ENCODE measurements at places on chromosomes 3 and 15. TPM values are rescaled to one million over a fixed set of nuclear protein-coding genes. Genes with fewer than 3 reads are reported as not detected.

Gene KBTBD8
- 3.2 TPM for total RNA-seq

Gene SST
- total RNA-seq = not detected

Gene HIGD2B
- total RNA-seq = not detected

Gene LRCH3
- total RNA-seq = 71.2 TPM

Gene LSAMP
- not detected for total RNA-seq

Gene ANKRD63
- not detected for total RNA-seq

Gene GPR15
- total RNA-seq = not detected

Gene CLDN16
- not detected for total RNA-seq

DNA sequence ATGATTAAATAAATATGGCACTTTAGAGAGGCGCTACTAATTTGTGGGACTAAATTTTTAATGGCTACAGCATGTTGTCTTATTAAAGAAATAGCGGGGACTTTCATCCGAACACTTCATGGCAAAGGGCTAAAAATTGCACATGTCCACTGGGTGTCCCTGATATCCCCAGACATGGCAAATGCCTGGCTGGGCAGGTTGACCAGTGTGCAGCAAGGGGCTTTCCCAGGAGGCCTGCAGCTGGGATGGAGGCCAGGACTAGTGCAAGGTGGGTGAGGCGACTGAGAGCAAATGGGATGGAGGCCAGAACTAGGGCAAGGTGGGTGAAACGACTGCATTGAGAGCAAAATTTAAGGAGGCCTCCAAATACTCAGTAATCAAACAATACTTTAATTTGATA is 167.4 kb upstream of the SMAD3 start:
- no peak for DNase-seq

GRCh38 chr3:36891701-36892160 is 53.1 kb downstream of the TRANK1 start:
- no peak for DNase-seq

GRCh38 chr15:73270366-73271097 is 98.2 kb downstream of the HCN4 start:
- DNase-seq = no peak

GRCh38 chr3:52317208-52318000 is 1.3 kb downstream of the DNAH1 start:
- DNase-seq = peak; percentile 43

DNA sequence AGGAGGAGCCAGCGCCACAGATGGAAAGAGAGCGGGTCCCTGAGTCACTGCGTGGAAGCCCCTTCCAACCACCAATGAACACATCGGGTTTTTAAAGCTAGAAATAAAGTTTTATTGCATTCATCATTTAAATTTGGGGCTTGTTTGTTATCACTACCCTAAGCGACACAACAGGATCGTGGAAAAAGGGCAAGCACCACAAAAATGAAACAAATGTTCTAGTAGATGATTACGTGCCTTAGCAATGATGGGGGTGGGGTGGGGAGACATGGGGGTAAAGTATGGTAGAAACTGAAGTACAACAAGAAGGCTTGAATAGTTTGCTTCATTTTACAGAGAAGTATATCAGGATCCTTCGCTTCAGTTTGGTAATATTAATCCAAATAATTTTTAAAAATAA is 221.6 kb upstream of the ATP10A start:
- DNase-seq = no peak

- no peak for DNase-seq
Measured at GRCh38 chr15:96115642-96116041, 214.9 kb upstream of the NR2F2 start.

- DNase-seq = peak; percentile 96
Measured at GRCh38 chr15:48536681-48537091, 108.8 kb downstream of the FBN1 start.

GRCh38 chr3:106120356-106120755 is 251.5 kb upstream of the CBLB start:
- peak; percentile 9 for DNase-seq

- DNase-seq = no peak
Measured at GRCh38 chr15:70436428-70436827, 326.9 kb downstream of the UACA start.

DNA sequence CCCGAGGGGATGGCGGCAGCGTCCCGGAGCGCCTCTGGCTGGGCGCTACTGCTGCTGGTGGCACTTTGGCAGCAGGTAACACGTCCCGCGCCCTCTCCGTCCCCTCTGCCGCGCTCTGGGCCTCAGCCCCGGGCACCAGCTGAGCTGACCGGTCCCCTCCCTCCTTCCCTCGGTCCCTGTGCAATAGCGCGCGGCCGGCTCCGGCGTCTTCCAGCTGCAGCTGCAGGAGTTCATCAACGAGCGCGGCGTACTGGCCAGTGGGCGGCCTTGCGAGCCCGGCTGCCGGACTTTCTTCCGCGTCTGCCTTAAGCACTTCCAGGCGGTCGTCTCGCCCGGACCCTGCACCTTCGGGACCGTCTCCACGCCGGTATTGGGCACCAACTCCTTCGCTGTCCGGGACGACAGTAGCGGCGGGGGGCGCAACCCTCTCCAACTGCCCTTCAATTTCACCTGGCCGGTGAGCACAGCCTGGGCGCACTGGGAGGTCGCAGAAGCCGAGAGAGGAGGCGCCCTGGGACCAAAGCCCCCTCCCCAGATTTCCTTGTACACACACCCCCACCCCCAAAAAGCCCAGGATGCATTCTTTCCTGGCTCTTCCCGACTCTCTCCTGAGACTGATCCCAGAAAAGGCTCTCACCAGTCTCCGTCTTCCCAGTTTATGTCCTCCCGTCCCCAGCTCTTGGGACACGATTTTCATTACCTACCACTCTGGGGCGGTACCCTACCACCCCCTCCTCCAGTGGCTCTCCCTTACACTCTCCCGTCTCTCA is 705 bp downstream of the DLL4 start:
- DNase-seq = peak; percentile 66

GRCh38 chr3:38958026-38958720 is 93.6 kb downstream of the SCN11A start:
- DNase-seq = no peak

DNA sequence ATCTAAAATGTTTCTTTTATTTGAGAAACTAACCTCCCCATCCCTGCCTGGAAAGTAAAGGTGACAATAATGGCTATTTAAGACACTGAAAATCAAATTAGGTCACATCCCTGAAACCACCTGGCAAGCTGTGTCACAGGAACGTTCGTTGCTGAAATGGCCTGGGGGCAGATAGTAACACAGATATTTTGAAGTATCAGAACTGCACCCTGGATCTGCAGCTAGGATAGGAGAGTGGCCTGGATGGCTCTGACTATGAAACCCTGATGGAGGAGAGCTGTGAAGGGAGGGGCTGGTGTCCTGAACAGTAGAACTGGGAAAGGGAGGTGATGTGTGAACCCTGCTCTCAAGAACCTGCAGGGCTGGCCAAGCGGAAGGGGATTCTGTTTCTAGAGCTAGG is 648.3 kb upstream of the CFAP20DC start:
- no peak for DNase-seq

DNA sequence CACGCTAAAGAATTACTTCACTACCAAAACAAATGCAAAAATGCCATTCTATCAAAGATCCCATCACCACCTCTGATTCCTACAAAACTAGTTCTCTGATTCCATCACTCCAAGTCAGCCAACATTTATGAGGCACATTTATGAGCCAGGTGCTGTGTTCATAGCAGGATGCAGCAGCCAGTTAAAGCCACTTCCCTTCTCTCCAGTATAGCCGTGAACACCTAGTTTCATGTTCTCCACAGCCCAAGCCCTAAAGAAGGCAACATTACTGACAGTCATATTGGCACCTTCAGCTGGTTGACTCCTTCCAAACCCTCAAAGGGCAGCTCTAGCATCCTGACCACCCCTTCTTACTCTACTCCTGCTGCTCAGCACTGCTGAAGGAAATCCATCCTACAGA is 36.4 kb downstream of the RYK start:
- no peak for DNase-seq

- no peak for DNase-seq
Measured at GRCh38 chr15:93073465-93073952, 15.5 kb downstream of the RGMA start.

DNA sequence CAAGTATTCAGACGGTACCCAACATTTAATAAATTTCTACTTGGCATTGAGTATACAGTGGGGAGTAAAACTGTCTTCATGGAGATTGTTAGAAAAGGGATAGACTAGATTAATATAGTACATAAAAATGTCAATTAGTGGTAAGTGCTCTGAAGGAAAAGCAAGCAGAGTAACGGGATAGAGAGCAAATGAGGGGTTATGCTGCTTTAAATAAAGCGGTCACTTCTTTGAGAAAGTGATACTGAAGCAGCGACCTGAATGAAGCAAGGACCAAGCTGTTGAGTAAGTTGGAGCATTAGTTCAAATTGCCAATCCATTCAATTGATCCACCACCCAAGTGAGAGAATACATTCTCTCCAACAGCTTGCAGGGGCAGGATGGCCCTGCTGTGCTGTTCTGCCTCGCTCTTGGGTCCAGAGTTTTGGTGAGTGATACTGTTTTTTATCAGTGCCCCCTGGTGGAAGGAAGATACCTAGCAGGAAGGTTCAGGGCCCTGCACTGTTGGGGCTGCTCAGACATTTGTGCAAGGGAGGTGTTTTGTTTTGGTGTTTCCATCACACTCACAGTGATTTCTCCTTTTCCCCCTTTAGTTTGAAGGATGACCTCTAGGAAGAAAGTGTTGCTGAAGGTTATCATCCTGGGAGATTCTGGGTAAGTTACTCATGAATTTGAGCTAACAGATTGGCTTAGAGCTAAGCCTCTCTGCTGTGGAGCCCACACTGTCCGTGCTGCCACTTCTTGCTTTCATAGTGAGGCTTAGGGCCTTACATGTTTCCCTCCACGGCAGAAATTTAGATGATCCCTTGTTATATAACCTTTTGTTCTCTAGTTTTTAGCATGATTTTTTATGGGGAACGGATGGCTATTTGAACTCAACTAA is 69.0 kb downstream of the RAB7A start:
- DNase-seq = peak; percentile 67

- peak; percentile 91 for DNase-seq
Measured at GRCh38 chr3:197793247-197793646, 2.2 kb downstream of the LRCH3 start.

- no peak for DNase-seq
Measured at GRCh38 chr3:140830391-140830790, 111.2 kb upstream of the SLC25A36 start.

GRCh38 chr3:21792176-21792575 is 41.2 kb upstream of the ZNF385D start:
- DNase-seq = no peak

DNA sequence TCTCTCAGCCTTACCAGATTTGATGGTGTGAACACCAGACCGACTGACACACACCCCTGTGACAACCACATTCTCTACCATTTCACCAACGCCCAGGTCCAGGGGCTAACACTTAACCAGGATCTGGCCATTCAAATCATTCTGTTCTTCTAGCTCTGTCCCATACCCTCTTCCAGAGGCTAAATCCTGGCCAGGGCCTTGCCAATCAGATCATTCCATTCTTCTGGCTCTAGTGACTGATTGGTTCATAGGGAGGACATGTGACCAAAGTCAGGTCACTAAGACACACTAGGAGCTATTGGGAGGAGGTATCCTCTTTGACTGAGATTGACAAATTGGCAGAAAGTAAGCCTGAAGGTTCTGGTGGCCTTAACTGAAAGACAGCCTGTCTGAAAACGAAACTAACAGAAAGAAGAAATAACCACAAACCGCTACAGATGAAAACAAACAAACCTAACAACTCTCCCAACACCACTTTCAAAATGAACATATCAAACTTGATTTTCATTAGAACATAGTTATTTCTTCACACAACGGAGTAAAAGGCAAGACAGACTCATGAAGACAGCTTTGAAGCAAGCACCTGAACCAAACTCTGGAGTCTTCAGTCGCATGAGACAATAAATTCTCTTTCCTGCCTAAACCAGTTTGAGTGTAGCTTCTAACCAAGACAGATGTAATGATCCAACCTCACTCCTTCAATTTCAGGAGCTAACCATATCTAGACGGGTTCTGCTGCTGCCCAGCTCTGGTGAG is 68.5 kb downstream of the TRANK1 start:
- DNase-seq = no peak

DNA sequence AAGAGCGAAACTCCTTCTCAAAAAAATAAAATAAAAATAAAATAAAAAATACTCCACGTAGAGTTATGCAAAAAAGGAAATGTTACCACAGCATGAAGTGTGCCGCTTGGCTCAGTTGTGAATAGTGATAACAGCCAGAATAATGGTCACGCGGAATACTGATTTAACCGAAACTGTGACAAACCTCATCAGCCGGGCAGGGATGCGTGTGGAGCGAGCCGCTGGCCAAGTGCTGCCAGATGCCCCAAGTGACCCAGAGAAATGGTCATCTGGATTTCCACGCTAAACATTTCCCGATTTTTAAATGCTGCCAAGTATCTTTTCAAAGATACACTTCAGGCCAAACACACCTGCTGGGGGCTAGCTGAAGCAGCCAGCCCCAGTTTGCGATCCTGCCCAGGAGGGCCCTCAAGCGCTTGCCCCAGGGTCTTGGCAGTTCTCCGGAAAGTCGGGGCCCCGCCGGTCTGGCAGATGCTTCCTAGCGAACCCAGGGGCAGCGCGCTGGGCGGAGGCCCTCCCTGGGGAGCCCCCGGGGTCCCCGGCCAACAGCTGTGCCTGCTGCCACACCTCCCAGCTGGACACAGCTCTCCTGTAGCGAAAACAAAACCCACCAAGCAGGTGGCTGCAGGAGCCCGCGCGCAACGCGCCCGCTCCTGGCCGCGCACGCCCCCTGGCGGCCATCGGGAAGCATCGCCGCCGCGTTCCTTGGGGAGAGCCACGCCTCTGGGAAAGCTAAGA is 35.1 kb downstream of the CMTM6 start:
- peak; percentile 89 for DNase-seq

DNA sequence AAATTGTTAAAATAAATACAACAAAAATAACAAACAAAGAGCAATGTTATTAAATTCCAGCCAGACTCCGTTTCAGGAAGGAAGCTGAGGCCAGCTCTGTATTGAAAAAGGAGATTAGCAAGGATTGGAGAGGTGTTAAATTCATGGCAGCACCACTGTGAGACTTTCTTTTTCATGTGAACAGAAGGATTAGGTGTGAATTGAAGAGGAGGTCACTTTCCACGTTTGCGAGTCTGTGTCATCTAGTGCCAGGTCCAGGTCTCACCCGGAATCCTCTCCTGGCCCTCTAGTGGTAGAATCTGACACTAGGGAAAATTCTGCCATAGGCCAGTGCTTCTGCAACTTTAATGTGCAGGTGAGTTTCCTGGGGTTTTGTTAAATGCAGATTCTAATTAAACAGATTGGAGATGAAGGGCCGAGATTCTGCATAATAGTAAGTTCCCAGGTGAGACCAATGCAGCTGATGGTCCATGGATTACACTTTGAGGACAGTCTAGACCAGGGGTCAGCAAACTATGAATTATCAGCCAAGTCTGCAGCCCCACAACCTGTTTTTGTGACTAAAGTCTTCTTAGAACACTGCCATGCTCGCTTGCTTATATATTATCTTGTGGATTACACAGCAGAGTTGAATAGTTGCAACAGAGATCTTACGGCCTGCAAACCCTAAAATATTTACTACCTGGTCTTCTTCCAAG is 9.2 kb upstream of the SLC6A1 start:
- DNase-seq = peak; percentile 53

- DNase-seq = no peak
Measured at GRCh38 chr3:9078561-9079240, 115.4 kb upstream of the RAD18 start.

Measured in endothelial cell of umbilical vein (primary cell).